ENCODE measurements at places on chromosomes 12 and 14.

DNA sequence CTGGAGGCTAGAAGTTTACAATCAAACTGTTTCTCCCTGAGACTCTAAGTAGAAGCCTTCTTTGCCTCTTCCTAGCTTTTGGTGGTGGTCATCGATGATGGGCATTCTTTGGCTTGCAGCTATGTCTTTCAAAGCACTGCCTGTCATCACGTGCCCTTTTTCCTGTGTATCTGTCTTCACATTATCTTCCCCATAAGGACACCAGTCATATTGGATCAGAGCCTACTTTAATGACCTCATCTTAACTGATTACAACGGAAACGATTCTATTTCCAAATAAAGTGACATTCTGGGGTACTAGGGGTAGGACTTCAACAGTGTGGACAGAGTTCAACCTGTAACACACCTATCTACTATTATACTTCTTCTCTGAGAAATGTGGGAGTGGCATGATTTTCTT is 31.1 kb upstream of the IFNG-AS1 start:
- DNase-seq = no peak

DNA sequence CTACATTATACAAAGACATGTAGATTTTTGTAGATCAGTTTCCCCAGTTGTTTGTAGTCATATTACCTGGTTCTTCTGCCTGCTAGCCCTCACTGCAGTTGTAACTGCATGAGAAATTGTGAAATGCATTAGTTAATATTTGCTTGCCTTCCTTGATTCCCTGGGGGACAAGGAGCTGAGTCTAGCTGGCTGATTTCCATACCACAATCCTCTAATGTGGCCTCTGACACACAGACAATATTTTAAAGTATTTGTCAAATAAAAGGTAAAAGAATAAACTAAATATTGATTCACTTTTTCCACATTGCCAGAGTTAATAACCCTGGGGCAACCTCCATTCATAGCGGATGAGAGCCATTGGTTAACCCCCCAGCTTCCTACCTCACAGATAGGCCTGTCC is 128.8 kb upstream of the TMEM132C start:
- DNase-seq = no peak

GRCh38 chr12:56158926-56159461 is 835 bp downstream of the MYL6 start:
- DNase-seq = peak; percentile 45

DNA sequence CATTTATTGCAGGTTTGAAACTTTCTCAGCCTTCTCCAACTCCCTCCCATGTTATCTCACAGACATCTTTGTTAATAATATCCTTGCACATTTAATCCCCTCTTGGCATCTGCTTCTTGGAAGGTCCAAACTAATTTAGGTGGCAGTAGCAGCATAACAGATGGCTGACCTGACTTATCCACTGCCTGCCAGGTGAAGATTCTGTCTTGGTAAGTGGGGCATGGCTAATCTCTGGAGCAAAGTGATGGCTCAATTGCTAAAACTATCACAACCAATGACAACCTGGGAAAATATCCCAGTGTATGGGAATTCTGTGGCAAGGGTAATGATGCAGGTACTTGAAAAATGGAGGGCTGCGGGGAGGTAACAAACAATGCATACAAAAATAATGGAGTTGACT is 58.2 kb upstream of the ALG10B start:
- DNase-seq = no peak

GRCh38 chr14:44895716-44896115 is 66.0 kb downstream of the KLHL28 start:
- peak; percentile 34 for DNase-seq

DNA sequence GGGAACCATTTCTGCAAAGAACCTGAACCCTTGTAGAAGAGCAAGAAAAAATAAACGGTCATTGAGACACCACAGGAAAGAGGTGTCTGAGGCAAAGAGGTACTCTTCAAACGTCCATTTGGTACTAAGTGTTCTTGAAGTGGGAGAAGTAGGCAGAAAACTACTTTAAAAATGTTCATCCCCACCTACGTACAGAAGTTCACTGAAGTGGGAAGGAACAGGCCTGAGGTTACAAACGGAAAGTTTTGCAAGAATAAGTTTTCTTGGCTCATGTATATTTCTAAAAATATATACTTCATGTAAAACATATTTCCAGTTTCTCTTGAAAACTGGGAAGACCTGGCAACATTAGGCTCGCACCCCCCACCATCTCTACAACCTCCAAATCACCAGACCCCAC is 61.2 kb downstream of the STXBP6 start:
- DNase-seq = no peak

DNA sequence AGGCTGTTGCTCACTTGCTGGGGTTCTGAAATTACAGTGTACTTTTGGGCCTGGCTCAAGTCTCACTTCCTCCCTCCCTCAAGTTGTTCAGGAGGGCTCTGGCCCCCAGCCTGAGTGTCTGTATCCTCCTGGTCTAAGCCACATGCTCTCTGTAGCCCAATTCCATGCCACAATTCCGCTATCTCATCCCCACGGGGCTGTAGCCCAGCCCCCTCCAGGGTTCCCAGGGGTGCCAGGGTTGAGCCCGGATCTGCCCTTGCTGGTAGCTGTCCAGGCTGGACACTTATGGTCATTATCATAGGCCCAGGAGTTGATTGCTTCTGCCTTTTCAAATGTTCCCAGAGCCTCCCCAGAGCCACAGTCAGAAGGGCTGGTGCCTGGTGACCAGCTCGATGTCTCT is 65.3 kb downstream of the PRIMA1 start:
- no peak for DNase-seq

All from HTR-8/SVneo (cell line).